Fibroblast of skin of right biceps (primary cell): ENCODE measurements at places on chromosomes 11 and 22.
A peak's percentile ranks its signal among the peaks of the same experiment; 100 is the strongest.

GRCh38 chr22:29477723-29478318 is 2.2 kb upstream of the NEFH start:
- DNase-seq = no peak

GRCh38 chr22:17133137-17133536 is 12.0 kb upstream of the TMEM121B start:
- no peak for DNase-seq

GRCh38 chr11:45383224-45383623 is 97.1 kb upstream of the SYT13 start:
- DNase-seq = peak; percentile 71

- peak; percentile 17 for DNase-seq
Observed at GRCh38 chr11:83728281-83728680, 442.1 kb upstream of the CCDC90B start.

GRCh38 chr11:65114538-65115171 is 2.8 kb downstream of the ZNHIT2 start:
- DNase-seq = no peak
